ENCODE measurements at places on chromosomes 6 and 20.
A peak's percentile ranks its signal among the peaks of the same experiment; 100 is the strongest.

GRCh38 chr6:29630315-29630714, 2.7 kb downstream of the GABBR1 start:
- DNase-seq = no peak

DNA sequence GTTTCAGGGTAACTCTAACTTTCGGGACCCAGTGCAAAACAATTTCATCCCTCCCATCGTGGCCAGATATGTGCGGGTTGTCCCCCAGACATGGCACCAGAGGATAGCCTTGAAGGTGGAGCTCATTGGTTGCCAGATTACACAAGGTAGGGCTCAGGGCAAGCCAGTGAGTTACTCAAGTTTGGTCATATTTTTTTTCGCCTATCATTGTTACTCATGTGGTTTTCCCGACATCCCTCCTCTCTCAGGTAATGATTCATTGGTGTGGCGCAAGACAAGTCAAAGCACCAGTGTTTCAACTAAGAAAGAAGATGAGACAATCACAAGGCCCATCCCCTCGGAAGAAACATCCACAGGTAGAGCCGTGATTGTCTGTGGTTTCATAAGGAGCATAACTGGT, 58.2 kb downstream of the DCBLD1 start:
- no peak for DNase-seq

DNA sequence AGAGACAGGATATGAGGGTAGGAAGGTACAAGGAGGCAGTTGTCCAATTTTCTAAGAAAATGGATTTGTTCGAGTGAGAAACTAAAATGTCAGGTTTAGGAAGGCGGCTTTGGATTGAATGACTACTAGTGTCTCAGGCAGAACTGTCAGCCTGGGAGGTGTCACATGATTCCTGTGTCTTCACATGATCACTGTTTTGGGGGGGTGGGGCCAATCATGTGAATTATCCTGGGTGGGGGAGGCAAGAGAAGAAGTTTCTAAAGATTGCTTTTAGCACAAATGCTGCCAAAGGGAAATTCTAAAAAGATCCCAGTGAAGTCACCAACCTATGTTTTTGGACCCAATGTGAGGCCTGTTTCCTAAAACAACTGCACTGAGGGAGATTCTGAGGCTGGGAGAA, 2.3 kb downstream of the SIRPA start:
- no peak for DNase-seq

GRCh38 chr6:80832337-80832736, 725.9 kb downstream of the BCKDHB start:
- DNase-seq = no peak

DNA sequence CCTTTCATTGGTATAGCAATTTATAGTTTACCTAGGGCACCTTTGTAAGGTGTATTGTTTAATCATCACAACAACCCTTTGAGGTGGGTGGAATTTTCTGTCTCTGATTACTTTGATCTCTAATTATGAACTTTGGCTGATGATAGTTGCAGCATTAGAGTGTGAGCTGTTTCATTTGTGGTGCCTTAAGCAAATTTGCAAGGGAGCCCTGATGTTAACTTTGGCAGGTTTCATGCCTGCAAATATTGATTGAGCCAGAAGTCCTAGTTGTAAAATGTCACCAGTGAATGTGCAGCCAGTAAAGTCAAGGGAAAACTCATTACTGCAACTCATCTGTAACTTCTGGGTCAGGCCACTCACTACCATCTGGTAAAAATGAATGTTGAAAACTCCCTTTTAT, 29.8 kb downstream of the CTNNBL1 start:
- DNase-seq = no peak

- peak; percentile 78 for DNase-seq
Observed at GRCh38 chr6:137641474-137642077, 147.4 kb upstream of the OLIG3 start.

Measured in CD4-positive, alpha-beta T cell treated with Interleukin-17A for 1 hour (primary cell).